ENCODE measurements at places on chromosomes 16 and 17.
A peak's percentile ranks its signal among the peaks of the same experiment; 100 is the strongest.

DNA sequence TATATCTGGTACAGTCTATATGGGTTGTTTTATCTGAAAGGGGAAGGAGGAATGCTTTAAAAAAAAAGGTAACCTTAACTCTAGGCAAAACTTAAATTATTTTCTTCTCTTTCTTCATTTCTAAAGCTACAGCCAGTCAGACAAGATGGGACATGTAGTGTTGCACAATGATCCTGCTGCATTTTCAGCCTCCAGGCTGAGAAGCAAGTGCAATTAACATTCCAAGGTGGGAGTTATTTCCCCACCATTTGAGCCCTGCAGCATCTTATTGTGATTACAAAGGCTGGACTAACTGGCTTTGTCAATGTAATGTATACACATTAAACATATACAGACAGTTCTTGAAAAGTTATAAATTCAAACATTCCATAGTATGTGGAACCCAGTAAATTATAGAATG lies 22.6 kb upstream of the NF1 start:
- DNase-seq: no peak

DNA sequence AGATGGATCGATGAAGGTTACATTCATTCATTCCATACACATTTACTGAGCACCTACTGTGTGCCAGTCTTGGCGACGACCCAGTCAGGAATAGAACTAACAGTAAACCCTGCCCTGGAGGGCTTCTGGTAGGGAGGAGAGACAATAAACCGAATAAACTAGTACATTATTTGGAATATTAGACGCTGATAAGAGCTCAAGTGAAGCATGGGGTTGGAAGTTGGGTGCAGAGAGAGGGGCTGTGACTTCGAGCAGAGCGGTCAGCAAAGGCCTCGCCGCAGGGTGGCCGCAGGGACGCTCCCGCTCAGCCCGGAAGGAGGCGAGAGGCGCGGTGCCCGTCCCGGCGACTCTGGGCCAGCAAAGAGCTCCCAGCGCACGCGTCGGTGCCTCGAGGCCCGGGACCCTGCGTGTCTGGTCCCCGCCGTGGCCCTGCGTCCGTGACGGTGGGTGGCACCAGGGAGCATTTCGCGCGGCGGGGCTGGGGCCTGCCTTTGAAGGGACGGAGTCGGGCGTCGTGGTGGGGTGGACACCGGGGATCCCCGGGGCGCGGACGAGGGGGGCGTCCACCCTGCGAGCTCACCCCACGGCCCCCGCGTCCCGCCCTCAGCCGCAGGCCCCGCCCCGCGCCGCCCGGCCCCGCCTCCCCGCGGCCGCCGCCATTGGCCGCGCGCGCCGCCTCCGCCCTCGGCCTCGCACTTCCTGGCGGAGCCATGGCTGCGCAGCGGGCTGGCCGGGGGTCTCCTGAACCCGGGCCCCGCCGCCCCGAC lies at the start of gene KLHL36:
TSS of gene KLHL36 (plus strand) at position 684 of the 767 bp plus-strand sequence. CDS start 2,357 bp downstream, outside the sequence.
- DNase-seq: no peak

GRCh38 chr16:48862087-48862532 lies 252.1 kb upstream of the N4BP1 start:
- DNase-seq: no peak

DNA sequence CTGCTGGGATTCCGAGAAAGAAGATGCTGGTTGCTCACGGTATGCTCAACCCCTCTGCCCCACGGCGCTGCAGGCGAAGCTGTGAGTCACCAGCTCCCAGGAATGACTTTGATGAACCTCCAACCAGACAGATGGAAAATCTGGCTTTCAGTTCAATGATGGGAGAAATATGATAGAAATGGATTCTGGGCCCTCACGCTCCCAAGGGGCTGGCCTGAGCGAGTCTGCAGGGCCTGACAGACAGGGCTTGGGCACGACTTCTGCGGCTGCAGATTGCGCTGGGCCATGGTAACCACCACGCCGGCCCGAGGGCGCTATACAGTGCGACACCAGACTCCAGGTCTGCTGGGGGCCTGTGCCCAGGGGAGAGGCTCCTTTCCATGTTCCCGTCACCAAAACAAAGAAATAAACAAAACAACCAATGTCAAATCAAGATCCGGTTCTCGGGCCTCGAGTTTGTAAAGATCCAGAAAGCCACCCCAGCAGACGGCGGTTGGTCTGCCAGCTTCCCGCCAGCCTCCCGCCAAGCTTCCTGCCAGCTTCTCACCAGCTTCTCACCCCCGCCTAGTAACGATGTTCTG lies 11.1 kb upstream of the ABR start:
- no peak for DNase-seq

DNA sequence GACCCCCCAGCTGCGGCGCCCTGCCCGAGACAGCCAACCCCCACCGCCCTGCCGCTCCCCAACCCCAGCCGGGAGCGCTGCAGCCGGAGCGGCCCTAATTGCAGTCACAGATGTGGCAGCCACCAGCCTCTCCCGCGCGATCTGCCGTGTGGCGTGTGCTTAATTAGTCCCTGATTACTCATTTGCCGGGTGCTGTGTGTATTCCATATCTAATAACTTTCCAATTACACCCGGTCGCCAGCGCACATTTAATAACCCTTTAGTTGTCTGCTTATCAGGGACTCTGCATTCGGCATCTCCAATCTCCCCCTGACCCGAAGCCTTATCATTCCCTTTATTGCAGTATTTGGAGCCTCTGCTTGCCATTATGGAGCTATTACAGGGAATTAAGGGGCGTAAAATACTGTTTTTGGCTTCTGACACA lies 236.7 kb upstream of the CIBAR2 start:
- no peak for DNase-seq

DNA sequence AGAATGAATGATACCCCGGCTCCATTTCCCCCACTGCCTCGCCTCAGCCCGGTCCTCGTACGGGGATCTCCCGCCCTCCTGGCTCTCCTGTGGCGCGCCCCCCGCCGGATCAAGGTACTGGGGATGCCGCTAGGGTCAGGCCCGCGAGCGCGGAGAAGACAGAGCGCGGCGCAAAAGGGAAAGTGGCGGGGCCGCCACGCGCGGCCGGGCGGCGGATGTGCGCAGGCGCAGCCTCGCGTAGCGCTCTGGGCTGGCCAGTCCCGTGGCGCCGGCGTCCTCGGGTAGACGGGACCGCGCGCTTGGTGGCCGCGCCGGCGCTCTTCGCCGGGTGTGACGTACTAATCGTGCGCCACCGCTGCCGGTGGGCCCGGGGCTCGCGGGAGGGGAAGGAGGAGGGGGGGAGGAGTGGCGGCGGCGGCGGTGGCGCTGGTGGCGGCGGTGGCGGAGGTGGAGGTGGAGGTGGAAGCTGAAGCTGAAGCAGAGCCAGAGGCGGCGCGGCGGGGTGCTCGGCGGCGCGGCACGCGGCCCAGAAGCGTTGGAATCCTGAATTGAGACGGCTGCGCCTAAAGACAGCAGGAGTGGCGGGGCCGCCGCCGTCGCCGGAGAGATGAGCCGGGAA lies at the start of gene SENP3:
TSS of gene SENP3 (plus strand) at position 331 of the 619 bp plus-strand sequence. CDS start 1,158 bp downstream, outside the sequence.
- peak; percentile 79 for DNase-seq

DNA sequence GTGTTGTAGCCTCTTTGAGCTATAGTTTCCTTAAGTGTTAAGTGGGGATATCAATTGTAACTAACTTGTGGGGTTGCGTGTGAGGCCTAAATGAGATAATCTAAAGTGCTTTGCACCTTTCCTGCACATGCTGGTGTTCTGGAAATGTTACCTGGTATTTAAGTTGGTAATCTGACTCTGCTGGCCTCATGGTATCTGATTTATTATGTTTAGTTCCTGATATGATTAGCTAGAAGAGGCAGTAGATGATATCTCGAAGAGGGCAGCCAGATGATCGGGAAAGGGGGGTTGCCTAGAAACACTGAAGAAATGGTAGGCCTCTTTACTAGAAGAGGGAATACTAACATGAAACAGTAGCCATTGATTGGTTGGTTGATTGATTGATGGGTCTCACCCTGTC lies 65.4 kb upstream of the CLEC18A start:
- DNase-seq: no peak

GRCh38 chr17:31323551-31323950 lies 2.1 kb upstream of the EVI2A start:
- no peak for DNase-seq

GRCh38 chr16:50645563-50646220 lies 35.4 kb downstream of the SNX20 start:
- DNase-seq: no peak

DNA sequence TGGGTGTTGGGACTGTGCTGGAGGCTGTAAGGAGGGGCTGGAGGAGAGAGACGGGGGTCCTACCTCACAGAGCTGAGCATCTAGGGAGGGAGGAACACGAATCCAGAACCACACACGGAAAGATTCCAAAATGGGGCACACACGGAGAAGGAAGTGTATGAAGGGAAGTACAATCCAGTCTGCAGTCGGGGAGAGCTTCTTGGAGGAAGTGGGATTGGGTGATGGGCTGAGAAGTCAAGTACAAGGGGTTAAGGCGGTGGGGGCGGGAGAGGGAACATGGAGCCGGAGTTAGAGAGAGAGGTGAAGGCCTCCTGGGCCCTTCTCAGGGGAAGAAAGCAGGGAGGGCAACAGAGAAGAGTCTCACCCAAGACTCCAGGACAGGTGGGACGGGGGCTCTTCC lies 107.5 kb upstream of the CREBBP start:
- no peak for DNase-seq
